ENCODE measurements at places on chromosomes 1 and 21.

DNA sequence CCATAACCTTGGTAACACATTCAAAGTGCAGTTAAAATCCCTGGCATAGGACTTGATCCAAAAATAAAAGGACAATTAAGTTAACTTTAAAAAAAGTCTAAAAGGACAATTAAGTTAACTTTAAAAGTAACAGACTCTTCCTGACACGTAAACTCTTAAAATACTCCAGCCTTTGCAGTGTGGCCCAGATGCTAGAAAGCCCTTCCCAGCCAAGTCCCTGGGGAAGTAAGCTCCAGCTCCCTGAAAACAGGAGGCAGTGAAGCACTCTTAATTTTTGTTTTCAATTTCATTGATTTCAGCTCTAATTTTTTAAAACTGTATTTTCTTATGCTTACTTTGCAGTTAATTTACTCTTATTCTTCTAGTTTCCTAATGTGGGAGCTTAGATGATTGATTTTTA, 5.1 kb upstream of the AIM2 start:
- no peak for DNase-seq

GRCh38 chr1:44790968-44791801, 3.2 kb upstream of the BEST4 start:
- DNase-seq: no peak

- DNase-seq: no peak
Measured at GRCh38 chr1:183673605-183674323, 20.6 kb upstream of the APOBEC4 start.

DNA sequence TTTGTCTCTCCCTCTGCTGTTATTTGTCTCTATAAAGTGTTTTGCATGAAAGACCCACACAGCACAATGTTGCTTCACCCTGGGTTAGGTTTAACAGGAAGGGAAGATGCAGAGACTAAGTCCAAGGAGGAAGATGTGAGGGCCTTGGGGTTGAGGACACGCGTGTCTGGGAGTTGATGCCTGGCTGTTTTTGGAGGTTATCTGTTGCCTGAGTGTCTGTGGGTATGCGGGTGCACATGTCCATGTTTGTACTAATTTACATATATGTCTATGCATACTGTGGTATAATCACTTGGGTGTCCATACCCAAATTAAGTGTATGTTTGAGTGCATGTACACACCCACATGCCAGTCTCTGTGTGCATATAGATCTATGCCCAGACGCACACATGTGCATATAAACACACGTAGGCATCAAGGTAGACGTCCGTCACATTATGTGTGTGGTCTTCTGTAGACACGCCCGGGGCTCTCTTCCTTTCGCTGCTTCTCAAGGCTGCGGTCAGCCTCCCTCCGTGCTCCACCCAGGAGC, 962 bp upstream of the MAN1C1 start:
- no peak for DNase-seq

Data from activated naive CD4-positive, alpha-beta T cell (primary cell).